ENCODE measurements at places on chromosomes 11 and 22. TPM values are rescaled to one million over a fixed set of nuclear protein-coding genes. Genes with fewer than 3 reads are reported as not detected.
A peak's percentile ranks its signal among the peaks of the same experiment; 100 is the strongest.

MN1 gene
- 27.2 TPM for total RNA-seq

- peaks cover 7% of the 10 kb centered on the region for H3K27me3 ChIP-seq
- no peak overlapping the region for H3K4me3 ChIP-seq
Measured at GRCh38 chr11:111231836-111232235, 13.7 kb upstream of the POU2AF2 start.

- no peak within 1 kb of the TSS for H3K27ac ChIP-seq
- DNase-seq, result peak; percentile 93
- no peaks in the 10 kb centered on the region for H3K36me3 ChIP-seq
- H3K27me3 ChIP-seq, result no peaks in the 10 kb centered on the region
- peaks cover 47% of the 10 kb centered on the region for H3K4me1 ChIP-seq
- peak within 1 kb of the TSS; percentile 88 for H3K4me3 ChIP-seq
Measured at GRCh38 chr11:35943713-35944502, at the start of gene LDLRAD3. Gene LDLRAD3, plus strand, starts transcription at chr11:35944062. Its CDS starts 37 bp downstream, at chr11:35944099.

- peak; percentile 60 for DNase-seq
- no peaks in the 10 kb centered on the region for H3K36me3 ChIP-seq
- H3K4me3 ChIP-seq, result peak overlapping the region; percentile 94
Measured at GRCh38 chr22:46735747-46736608, 2.1 kb downstream of the CERK start.

GRCh38 chr22:33332538-33332937 lies 274.4 kb upstream of the SYN3 start:
- H3K36me3 ChIP-seq, result no peaks in the 10 kb centered on the region
- DNase-seq, result no peak
- no peaks in the 10 kb centered on the region for H3K4me1 ChIP-seq
- H3K4me3 ChIP-seq, result no peak overlapping the region

Data from neural progenitor cell (in vitro differentiated cells).